ENCODE measurements at places on chromosomes 2 and 18.

DNA sequence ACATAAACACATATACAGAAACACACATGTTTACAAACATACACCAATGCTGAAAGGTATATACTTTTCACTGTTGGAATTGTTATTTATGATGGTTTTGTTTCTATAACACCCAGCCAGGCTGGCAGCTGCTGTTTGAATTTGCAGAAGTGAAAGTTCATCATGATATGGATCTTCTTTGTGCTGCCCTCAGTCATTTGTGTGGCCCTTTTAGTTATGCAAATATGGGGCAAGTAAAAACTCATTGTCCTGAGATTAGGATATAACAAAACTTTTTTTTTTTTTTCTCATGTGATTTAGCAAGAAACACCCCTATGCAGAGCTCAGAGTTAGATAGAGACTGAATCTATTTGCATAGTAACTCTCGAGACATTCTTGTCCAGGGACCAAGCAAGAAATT lies 714.1 kb downstream of the KCNJ3 start:
- no peak for DNase-seq

GRCh38 chr2:41716497-41716896 lies 331.3 kb upstream of the PKDCC start:
- no peak for DNase-seq

- DNase-seq, result no peak
Measured at GRCh38 chr18:54184836-54185235, 39.6 kb downstream of the MBD2 start.

DNA sequence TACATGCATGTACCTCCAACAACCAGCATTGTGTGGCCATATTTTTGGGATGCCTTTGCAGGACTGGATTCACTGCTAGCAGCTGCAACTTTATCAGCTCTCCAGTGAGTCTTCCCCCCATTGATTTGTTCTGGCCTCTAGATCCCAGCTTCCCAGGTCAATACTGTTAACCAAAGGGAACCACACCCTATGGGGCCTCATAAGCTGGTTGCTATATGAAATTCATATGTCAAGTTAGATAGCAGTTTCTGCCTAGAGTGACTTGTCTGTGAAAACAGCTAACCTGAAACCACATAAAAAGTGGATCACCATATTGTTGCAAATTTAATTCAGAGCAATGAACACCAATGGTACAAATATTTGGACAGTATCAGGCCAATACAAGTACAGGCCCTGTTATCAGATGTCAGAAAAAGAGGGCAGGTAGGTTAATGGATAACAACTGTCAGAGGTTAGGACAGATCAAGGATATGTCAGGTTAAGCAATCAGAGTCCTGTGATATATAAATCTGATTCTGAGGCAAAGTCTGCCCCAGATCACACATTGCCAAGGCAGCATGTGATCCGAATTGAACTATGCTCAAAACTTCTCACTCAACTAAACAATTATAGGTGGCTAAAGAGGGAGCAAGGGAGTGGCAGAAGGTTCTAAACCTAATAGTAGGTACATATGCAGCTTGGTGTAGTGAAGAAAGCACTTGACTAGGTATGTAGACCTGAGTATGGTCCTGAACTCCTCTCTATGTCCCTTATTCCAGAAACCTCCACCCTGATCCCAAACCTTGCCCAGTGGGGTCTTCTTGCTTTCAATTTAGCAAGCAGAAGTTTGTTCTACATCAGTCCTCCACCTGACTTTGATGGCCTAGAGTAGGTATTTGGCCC lies 310.2 kb upstream of the STON1 start:
- DNase-seq, result no peak

GRCh38 chr2:16741498-16741897 lies 75.9 kb upstream of the CYRIA start:
- DNase-seq, result no peak

- no peak for DNase-seq
Measured at GRCh38 chr2:176500901-176501300, 231.7 kb downstream of the MTX2 start.

- DNase-seq, result no peak
Measured at GRCh38 chr2:191427031-191427430, 181.8 kb downstream of the MYO1B start.

DNA sequence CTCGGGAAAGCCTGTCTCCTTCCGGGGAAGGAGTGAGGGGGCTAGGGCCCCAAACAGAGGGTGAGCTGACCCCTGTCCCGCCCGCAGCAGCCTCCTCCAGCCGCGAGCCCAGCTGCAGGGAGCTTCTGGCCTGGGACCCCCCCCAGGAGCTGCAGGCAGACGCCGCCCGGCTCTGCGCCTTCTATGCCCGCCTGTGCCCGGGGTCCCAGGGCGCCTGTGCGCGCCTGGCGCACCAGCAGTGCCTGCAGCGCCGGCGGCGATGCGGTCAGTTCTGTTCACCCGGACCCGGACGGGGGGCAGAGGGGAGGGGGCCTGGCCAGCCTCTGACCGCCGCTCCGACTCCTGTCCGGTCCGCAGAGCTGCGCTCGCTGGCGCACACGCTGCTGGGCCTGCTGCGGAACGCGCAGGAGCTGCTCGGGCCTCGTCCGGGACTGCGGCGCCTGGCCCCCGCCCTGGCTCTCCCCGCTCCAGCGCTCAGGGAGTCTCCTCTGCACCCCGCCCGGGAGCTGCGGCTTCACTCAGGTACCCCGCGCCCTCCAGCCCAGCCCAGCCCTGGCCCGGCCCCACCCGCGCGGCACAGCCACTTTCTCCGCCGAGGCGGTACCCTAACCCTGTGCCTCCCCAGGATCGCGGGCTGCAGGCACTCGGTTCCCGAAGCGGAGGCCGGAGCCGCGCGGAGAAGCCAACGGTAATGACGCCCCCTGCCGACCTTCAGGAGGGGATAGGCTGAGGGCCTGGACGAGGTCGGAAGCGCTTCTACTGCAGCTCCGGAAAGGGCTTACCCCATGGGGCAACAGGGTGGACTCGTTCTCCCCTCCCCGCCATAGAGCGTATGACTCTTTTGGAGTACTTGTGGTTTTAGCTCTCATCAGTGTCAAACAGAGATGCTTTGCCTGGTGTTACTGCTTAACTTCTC lies 2.0 kb upstream of the CHRND start:
- DNase-seq, result no peak

DNA sequence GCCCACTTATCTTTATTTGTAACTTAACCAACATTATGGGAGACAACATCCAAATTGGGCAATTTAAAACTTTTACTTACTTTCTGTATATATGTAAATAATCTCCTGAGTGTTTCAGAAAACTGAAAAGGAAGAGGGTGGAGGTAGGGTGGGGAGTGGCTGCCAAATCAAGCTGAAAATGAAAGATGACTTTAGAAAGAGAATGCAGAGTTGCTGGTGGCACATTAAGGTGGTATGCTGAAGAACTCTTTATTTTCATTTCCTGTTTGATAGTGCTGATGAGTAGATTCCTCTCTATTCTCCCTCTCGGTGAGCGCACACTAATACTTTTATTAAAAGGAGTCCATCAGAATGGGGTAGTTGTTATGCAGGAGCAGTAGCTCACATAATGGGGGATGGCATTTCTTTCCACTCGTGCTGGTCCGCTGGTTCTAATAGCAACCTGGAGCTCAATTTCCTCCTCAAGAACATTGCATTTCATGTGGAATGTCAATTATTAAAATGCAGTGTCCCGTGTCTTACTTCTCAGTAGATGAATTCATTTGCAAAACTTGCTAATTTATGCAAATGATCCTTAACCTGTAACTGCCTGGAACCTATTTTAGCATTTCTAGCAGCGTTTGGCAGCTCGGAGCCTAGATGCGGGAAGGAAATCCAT lies 466.9 kb upstream of the HNRNPA3 start:
- no peak for DNase-seq

DNA sequence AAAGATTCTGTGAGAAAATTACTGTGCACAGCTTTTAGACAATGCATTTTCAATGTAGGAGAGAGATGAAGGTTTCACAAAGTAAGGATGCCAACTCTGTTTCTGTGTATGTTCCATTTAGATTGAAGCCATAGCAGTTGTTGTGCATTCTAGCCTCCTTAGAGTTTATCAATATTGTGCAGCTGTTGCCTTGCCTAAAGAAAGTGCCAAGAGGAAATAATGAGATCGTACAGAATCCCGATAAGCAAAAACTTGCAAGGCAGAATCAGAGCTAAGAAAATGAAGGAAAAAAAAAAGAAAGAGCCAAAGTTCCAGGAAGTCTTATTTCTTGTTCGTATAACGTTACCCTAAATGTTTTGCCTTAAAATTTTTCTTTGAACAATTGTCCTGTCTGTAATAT lies 965.0 kb downstream of the DCDC2C start:
- no peak for DNase-seq

DNA sequence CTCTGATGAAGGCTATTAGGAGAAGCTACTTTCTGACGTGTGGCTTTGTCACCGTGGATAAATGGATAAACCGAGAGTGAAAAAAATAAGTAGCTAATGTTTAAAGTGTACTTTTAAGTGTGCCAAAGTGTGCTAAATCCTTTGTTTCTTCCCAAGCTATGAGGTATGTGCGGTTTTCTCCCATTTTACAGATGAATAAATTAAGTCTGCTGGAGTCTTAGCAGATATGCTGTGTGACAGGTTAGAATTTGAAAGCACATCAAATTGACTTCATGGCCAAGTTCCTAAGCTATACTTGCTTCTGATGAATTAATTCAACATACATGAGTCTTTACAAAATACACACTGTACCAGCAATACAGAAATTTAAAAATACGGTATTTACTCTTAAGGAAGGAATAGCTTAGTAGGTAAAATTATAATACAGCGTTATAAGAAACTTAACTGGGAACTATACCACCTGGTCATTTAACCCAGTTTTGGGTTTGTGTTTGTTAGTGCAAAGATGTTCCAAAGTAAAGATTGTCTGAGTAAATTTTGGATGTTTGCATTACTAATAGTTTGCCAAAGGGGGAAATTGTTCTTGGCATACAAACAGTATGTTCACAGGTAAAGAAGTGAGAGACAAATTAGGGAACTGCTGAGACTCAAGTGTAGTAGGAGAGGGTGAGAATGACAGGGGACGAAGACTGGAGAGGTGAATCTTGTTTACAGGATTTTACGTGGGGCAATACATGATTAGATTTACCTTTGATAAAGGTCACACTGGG lies 1.4 kb downstream of the AGPS start:
- no peak for DNase-seq

GRCh38 chr2:233856184-233856583 lies 1.8 kb upstream of the HJURP start:
- DNase-seq, result no peak

GRCh38 chr2:68798569-68798968 lies 64.0 kb downstream of the ARHGAP25 start:
- DNase-seq, result no peak

- no peak for DNase-seq
Measured at GRCh38 chr2:197759013-197759412, 26.1 kb downstream of the BOLL start.

Measured in stimulated activated CD8-positive, alpha-beta memory T cell treated with anti-CD3 and anti-CD28 coated beads, Interleukin-7, amount 100 ng/mL, for 24 hours (primary cell).